WERI-Rb-1 (cell line): ENCODE measurements at places on chromosomes 3 and 15.

DNA sequence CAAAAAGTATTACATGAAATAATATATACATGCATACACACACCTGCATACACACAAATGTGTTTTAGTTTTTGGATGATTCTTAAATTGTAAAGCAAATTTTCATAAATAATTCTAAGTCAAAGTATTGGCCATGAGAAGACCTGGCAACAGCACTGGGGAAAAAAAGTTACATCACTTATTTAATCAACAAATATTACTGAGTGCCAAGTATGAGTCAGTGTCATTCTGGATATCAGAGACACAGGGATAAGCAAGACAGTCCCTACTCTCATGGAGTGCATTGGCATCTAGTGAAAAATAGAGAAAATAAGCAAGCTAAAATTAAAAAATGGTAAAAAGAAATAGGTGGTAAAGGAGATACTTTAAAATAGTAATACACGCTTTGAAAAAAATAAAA, 29.4 kb upstream of the GUCA1C start:
- no peak for DNase-seq

DNA sequence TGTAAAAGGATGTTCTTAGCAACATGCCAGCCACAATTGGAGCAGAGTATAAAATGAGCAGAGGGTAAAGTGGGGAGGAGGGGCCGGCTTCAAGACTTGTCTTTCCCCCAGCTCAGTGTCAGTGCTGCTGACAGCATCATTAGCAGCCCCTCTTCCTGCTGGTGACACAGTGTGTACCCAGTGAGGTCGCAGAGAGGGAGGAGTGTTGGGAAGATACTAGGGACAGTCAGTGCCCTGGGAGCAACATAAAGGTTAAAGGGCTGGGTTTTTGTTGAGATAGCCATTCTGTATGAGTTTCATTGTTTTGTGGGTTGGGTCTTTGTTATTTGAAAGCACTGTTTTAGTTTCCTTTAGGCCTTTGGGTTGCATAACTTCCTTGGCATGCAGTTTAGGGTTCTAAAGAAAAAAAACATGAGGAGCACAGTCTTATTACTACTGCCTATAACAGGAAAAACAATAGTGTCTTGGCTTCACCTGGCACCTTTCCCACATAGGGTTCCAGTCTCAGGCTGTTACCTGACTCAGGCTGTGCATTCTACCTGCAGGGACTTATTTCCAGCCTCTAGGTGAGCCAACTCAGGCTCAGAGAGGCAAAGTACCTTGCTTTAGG, 94.1 kb upstream of the SKOR1 start:
- DNase-seq: no peak

- no peak for DNase-seq
Measured at GRCh38 chr15:98017150-98017964, 56.9 kb downstream of the ARRDC4 start.

DNA sequence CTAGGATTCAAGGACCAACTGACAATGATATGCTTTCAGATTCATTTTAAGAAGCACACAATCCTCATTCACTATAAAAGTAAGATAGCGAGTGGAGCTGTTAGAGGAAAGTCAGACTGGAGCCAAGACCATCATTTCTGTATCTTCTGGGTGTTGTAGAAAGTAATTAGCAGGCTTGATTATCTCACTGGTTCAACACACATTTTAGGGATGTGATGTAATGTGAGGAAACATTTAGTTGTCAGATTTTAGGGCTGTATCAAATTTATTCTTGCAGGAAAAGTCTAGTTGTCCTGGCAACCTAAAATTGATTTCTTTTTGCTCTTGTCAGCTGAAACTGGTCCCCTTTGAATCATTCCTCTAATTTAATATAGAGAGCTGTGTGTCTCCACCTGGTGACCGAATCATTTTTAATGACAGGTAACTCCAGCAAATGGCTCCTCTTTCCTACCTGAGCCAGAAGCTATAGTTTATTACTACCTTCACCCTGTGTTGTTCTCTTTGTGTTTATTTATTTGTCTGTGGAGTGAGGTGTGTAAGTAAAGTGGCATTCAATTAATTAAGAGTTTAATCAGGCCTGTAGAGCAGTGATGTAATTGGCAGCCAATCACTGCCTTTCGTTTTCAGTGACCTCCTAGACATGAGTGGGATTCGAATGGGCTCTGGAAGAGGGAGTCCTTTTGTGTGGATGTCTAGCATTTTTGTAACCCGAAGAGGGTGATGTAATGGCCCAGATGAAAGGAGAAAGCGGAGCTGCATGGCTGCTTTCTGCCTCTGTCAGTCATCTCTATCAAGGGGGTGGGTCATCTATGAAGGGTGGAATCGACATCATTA, 125.8 kb downstream of the LPP start:
- DNase-seq: no peak

DNA sequence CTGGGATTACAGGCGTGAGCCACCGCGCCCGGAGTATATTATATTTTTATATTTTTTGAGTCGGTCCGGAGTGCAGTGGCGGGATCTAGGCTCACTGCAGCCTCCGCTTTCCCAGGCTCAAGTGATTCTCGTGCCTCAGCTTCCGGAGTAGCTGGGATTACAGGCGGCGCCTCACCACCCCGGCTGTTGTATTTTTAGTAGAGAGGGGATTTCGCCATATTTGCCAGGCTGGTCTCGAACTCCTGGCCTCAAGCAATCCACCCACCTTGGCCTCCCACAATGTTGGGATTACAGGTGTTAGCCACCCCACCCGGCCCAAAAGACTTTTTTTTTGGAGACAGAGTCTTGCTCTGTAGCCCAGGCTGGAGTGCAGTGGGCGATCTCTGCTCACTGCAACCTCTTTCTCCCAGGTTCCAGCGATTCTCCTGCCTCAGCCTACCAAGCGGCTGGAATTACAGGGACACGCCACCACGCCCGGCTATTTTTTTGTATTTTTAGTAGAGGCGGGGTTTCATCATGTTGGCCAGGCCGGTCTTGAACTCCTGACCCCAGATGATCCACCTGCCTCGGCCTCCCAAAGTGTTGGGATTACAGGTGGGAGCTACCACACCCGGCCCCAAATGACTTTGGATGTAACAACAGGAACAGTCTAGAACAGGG, 1.0 kb downstream of the ZNF589 start:
- DNase-seq: no peak

DNA sequence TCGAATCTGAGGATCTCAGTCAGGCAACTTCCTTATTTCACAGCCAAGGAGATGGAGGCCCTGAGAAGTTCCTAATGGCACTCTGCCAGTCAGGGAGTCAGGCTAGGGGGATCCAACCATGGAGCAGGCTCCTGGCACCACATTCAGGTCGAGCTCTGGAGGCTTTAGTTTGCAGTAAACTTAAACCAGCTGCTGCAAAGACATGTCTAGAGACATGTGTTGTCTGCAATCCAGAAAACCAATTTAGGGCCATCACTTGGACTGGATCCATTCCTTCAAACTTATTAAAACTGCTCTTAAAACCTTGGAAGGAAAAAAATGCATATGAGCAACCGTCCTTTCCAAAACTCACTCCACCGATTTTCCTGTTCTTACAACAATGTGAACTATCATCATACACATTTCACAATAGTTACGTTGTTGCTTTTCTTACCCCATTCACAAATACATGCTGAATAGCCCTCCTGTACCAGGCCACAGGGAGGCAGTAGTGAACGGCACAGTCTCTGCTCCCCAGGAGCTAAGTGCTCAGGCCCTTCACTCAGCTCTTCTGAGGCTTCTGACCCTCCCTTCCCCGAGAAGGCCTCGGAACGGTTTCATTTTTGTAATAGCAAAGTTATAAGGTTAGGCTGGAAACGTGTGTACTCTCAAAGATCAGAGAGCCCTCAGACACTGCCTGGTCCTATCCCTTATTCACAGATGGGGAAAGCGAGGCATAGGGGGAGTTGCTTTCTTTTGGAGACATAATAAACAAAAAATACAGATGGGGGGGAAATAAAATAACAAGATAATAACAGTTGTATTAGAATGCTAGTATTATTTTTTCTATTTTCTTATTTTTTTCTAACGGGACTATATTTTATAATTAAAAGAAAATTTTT, 20.1 kb downstream of the RFT1 start:
- DNase-seq: peak; percentile 77

DNA sequence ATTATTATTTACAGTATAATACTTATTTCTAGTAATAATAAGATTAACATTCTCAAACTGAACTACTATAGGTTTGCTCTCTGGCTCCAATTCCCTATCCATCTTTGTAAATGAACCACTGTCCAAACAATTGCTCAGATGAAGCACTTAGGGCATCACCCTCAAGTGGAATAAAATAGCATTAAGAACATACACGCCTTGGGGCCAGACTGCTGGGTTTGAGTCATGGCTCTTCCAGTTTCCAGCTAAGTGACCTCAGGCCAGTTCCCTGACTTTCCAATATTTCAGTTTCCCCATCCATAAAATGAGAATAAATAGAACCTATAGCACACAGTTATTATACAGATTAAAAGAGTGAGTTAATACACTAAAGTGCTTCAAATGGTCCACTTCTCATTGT, 507.2 kb downstream of the MAGI1 start:
- no peak for DNase-seq

GRCh38 chr15:83209333-83209732, 1.7 kb upstream of the HDGFL3 start:
- peak; percentile 33 for DNase-seq

DNA sequence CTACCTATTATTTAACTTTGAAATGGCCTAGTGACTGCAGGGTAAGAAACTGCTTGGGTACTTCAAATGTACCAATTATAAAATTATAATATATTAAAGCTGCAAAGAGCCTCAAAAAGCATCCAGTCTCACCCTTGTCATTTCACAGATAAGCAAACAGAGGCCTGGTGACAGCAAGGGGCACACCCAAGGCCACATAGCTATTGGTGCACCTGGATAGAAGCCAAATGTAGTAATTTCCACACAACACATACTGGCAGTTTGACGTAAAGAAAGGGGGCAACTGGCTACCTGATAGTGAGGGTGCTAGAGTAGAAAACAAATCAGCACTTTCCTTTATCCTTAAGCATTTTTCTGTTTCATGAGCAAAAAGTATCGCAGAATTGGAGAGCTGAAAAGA, 51.1 kb downstream of the IFT57 start:
- no peak for DNase-seq

GRCh38 chr3:81823882-81824395, 62.5 kb upstream of the GBE1 start:
- no peak for DNase-seq

DNA sequence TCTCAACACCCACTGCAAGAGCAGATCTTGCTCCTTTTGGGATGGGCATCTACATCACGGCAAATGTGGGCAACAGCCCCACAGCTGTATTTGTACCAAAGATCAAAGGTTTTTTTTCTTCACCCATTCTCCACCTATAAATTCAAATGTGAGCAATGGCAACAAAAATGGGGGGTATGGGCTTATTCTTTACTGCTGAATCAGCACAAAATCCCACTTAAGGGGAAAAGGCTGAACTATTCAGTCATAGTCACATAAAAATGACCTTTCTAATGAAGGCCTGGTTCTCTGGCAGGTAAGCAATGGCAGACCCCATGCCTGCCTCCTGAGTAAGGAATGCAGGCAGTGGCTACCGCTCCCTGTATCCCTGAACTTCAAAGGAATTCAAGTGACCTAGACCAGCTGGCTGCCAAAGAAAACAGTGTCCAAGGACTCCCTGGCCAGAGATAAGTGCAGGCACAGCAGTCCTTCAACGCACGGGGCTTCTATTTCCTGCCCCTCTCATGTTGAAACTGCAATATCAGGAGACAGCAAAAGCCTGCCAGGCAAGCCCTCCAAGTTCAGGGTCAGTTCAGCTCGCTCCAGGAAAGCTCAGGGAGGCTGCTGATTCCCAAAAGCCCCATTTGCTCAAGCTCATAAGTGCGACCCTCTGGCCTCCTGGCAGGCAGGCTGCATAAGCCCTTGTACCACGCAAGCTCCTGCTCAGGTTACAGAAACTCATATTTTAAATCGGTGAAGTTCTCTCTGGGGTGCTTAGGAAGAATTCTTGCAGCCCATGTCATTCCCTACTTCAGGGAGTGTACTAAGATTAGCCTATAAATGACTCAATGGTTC, 134.1 kb downstream of the PDZRN3 start:
- peak; percentile 31 for DNase-seq

DNA sequence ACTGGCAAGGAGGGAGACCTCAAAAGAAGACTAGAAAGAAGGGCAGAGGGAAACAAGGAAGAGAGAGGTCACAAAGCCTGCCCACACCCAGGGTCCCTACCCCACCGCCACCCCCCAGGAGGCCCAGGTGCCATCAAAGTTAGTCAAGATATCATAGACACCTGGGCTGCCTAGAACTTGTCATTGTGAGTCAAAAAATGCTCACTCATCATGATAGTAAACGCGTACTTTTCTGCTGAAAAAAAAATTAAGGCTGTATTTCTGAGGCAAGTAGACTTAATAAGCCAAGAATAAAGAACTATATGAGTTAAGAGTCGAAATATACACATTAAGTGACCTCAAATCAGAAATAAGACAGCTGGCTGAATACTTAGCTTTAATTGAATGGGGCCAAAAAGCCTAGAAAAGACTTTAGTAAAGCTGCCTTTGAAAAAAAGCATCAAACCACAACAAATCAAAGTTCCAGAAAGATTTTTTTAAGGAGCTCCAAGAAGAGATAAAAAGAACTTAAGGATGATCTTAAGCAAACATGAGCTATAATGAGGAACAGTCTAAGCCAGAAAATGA, 415.5 kb upstream of the PPP2R3A start:
- no peak for DNase-seq

GRCh38 chr3:49133226-49133951, 539 bp upstream of the LAMB2 start:
- DNase-seq: peak; percentile 88

- peak; percentile 13 for DNase-seq
Measured at GRCh38 chr3:179321668-179322285, 1.1 kb upstream of the ZNF639 start.

DNA sequence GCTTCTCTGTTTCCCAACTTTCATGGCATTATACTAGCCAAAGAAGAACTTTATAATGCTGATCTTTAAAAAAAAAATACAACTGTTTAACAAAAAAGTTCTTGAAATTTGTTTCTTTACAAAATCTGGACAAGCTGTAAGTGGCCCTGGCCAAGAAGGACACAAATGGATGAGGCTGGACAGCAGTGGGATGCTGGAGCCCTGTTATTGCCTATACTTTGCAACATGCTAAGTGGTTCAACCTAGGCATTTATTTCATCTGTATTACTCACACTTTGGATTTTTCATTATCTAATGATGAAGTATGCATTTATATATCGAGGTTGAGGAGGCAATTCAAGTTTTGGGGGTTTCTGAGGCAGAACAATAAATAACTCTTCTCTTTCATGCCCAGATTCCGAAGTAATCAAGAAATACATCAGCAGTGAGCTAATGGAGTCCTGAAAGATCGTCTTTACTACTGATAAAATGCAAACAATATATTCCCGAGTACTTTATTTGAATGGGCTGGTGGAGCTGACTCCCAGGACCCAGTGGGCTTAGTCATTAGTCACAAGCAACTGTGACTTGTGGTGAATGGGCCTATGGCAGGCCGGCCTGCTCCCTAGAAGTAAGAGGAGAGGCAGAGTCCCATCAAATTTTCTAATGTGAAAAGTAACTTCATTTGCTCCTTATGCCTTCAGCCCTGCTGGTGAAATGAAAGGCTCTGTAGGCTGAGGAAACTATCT, 177.3 kb upstream of the DPH6 start:
- DNase-seq: no peak

DNA sequence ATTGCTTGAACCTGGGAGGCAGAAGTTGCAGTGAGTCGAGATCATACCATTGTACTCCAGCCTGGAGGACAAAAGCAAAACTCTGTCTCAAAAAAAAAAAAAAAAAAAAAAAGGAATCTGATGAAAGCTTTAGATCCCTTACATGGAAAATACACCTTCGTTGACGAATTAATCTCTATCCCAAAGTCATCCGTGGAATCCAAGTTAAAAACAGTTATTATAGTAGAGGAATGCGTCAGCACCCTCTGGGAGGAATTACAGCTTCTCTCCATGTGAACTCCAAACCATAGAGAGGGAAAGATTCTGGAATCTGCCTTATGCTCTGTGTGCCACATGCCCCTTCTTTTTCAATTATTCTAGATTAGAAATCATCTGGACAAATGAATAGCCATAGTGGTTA, 192.3 kb upstream of the C2CD4B start:
- DNase-seq: no peak
